ENCODE measurements at places on chromosomes 11 and 22.

DNA sequence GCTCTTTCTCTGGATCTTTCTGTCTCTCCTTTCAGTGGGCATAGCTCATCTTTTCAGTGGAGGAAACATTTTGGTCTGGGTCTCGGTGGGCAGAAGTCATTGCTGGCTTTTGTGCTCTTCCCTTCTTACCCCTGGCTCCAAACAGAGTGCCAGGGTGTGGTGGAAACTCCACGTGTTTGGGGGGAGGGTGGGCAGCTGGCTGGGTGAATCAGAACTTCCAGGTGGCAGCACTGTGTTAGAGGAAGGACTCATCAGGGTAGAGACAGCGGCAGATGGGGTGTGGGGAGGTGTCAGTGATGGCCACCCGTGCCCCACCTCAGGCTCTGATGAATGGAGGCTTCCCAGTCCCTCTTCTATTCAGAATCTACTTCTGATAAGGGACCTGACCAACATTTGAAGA lies 114.0 kb downstream of the GRIK4 start:
- DNase-seq: no peak
- H3K36me3 ChIP-seq: no peaks in the 10 kb centered on the region
- H3K4me1 ChIP-seq: no peaks in the 10 kb centered on the region

DNA sequence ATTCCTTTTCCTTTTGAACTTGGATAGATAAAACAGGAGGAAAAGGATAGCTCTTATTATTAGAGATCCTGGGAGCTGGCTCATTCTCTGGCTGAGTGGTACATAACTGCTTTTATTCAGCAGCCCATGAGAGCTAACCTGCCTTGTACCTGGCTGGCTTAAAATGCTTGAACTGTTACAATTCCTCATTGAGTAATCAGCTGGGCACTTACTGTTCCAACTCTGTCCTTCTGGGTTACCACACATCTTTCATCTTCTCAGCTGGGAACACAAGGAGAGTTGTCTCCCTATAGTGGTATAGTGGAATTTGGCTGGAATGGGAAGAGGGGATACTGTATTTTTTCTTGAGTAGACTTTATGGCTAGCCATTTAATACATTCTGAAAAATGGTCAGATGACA lies 39.8 kb upstream of the SPTBN2 start:
- DNase-seq: no peak
- H3K27ac ChIP-seq: no peak overlapping the region
- no peaks in the 10 kb centered on the region for H3K27me3 ChIP-seq
- H3K36me3 ChIP-seq: no peaks in the 10 kb centered on the region
- no peak overlapping the region for H3K4me3 ChIP-seq
- H3K4me1 ChIP-seq: no peaks in the 10 kb centered on the region

DNA sequence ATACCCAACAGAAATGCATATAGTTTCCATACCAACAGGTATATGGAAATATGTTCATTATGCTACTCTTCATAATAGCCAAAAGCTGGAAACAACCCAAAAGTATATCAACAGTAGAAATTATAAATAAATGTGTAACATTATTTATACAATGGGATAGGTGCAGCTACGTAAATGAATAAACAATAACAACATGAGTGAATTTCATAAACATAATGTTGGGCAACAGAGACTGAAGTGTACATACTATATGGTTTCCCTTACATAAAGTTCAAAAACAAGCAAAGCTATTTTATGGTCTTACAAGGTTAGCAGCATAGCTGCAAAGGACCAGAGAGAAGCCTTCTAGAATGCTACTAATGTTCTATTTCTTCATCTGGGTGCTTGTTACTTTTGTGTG lies 305.0 kb downstream of the INSC start:
- H3K36me3 ChIP-seq: no peaks in the 10 kb centered on the region
- H3K27ac ChIP-seq: no peak overlapping the region
- H3K4me1 ChIP-seq: no peaks in the 10 kb centered on the region
- no peak overlapping the region for H3K4me3 ChIP-seq
- no peak for DNase-seq

GRCh38 chr11:61946894-61947293 lies 3.3 kb upstream of the BEST1 start:
- no peak overlapping the region for H3K27ac ChIP-seq
- H3K4me1 ChIP-seq: peaks cover 36% of the 10 kb centered on the region
- H3K27me3 ChIP-seq: no peaks in the 10 kb centered on the region
- H3K36me3 ChIP-seq: no peaks in the 10 kb centered on the region
- H3K4me3 ChIP-seq: no peak overlapping the region
- no peak for DNase-seq

GRCh38 chr11:75625991-75626888 lies 42.6 kb downstream of the MAP6 start:
- no peaks in the 10 kb centered on the region for H3K27me3 ChIP-seq
- no peaks in the 10 kb centered on the region for H3K36me3 ChIP-seq
- H3K27ac ChIP-seq: no peak overlapping the region
- DNase-seq: no peak
- no peak overlapping the region for H3K4me3 ChIP-seq

- H3K36me3 ChIP-seq: no peaks in the 10 kb centered on the region
- H3K27ac ChIP-seq: no peak within 1 kb of the TSS
- peak within 1 kb of the TSS; percentile 52 for H3K4me3 ChIP-seq
- no peak for DNase-seq
- peaks cover 4% of the 10 kb centered on the region for H3K4me1 ChIP-seq
Observed at GRCh38 chr11:130159657-130160497, at the start of gene ST14. ST14 (plus strand) TSS chr11:130159782; CDS start chr11:130159980, 198 bp downstream.

GRCh38 chr22:23840026-23840425 lies 1.2 kb upstream of the DERL3 start:
- H3K4me1 ChIP-seq: peaks cover 20% of the 10 kb centered on the region
- DNase-seq: no peak
- H3K4me3 ChIP-seq: no peak overlapping the region
- H3K27ac ChIP-seq: no peak overlapping the region
- H3K36me3 ChIP-seq: no peaks in the 10 kb centered on the region

GRCh38 chr11:80346353-80347059 lies 905.7 kb upstream of the TENM4 start:
- no peaks in the 10 kb centered on the region for H3K27me3 ChIP-seq
- no peaks in the 10 kb centered on the region for H3K36me3 ChIP-seq
- peaks cover 3% of the 10 kb centered on the region for H3K4me1 ChIP-seq
- H3K27ac ChIP-seq: no peak overlapping the region
- DNase-seq: no peak

DNA sequence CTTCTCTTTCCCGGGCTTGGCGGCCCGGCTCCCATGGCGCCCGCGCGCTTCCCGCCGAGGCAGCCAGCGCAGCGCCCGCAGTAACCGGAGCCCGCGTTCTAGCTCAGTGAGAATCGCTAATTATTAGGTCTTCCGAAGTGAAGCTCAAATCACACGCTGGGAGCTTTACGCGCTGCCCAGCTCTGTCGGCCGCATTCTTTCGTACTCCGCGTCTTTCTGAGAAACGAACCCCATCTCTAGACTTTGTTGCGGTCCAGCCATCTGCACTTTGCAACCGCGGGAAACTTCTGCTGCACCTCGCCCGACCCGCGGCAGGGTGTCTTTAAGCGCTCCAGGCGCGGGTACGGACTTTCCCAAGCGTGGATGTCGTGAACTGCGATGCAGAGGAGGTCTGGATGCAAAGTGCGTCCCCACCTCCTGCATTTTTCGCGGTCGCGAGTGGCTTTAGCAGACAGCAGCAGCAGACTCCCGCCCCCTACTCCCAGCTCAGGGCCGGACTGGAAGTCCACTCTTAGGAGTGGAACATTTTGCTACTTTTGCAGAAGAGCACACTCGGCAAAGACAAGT lies 6.0 kb upstream of the PAX6 start:
- H3K27me3 ChIP-seq: peaks cover 9% of the 10 kb centered on the region
- peaks cover 35% of the 10 kb centered on the region for H3K4me1 ChIP-seq
- H3K27ac ChIP-seq: no peak overlapping the region
- H3K4me3 ChIP-seq: peak overlapping the region; percentile 17
- H3K36me3 ChIP-seq: no peaks in the 10 kb centered on the region
- no peak for DNase-seq
